Kasumi-1 (cell line): ENCODE measurements at places on chromosomes 7 and 10.

GRCh38 chr7:123241809-123242208 is 42.0 kb upstream of the SLC13A1 start:
- DNase-seq, result no peak

DNA sequence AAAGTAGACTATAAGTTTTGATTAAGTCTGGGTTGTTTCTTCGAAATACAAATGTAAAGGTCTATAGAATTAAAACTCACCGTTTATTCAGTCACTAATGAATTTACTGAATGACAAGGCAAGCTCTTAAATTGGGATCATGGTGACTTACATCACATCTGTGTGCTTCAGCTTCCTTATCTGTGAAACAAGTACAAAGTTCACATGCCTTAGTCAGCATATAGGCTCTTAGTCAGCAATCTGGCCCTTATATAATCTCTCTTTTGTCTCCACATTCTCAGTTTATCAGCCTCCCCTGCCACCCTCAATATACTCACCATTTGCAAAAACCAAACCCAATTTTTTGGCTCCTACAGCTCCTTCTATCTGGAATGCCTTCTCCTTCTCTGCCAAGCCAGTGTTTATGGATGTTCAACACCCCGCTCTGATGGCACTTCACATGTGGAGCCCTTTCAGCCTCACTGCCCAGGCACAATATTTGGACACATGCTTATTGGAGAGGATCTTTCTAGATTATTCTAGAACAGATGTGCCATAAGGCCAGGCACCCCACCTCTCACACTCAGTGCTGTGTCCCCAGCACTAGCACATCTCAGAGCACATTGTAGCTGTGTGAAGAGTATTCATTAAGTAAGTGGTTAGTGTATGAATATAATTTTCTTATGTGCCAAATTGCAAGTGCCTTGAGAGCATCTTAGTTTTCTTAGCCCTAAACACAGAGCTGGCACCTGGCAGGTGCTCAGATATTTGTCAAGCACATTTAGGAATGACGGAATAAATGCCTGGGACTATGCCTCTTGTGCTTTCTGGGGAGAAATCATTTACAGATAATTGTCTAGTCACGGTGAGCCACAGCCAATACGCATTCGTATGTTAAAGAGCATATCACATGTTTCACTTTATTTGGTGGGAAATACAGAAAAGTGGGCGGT is 9.8 kb upstream of the LAMB1 start:
- DNase-seq, result no peak

DNA sequence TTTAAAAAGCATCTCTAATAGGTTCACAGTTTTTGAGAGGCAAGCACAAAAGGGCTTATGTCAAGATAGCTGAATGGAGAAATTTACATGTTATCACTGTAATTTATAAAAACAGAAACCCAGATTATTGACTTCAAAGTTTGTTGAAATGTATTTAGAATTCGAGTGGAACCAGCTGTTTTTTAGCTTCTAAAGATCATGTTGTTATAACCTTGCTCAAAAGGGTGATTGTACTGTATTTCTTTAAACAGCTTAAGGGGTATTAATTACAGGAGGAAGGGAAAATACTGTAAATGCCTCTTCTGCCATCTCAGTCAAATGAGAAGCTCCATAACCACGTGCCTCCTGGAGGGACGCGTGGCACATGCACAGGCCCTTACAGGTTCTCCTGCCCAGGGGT is 156.2 kb upstream of the MGMT start:
- DNase-seq, result no peak

- no peak for DNase-seq
Observed at GRCh38 chr10:71216751-71217265, 4.4 kb downstream of the UNC5B start.

DNA sequence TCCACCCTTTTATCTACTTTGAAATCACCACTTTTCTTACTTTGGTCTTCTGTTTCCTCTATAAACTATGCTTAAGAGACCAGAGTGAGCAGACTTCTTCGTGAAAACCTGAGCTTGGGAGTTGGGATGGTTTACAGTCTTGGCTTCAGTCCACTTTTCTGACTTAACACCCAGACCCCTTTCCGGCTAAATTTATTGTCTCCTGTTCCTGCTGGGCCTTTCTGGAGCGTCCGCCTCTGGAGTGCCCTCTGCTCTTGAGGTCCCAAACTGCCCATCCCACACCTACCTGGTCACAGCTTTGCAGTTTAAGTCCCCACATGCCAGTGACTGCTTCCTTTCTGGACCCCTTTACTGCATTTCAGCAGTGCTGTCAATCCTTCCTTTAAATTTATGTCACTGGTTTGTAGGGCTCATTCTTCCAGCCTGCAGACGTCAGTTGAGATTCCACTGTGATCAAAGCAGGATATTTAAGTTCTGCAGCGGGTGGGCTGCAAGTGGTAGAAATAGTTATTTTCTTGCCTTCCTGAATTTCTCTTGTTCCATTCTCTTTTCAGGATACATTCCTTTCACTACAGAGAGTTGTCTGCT is 80.3 kb downstream of the KAT6B start:
- no peak for DNase-seq

DNA sequence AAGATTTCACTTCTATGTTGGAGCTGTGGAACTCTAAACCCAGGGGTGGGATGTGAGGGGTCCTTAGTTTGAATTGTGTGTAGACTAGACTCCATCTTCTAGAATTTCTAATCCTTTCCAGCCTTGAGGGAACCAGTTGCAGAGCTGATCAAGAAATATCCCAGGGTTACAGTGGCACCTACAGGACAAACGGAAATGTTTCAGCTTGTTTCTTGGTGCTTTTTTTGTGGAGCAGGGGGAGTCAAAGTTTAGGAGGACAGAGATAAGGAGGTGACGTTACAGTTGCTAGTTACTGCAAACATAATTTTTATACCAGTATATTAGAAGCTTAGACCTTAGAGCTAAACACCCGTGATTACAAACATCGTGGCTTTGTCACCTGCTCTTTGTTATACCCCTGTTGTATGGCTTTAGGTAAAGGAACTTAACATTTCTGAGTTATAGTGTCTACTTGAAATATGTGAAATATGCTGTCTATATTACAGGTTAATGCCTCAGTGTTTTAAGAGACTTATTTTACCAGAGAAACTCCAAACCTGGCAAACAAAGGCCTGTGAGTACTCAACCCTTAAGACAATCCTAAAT is 84.5 kb upstream of the DYNC1I1 start:
- peak; percentile 26 for DNase-seq

GRCh38 chr10:125911990-125912389 is 15.6 kb downstream of the FANK1 start:
- DNase-seq, result no peak
